Uterine smooth muscle cell (primary cell): ENCODE measurements at places on chromosomes 3 and 15. TPM values are rescaled to one million over a fixed set of nuclear protein-coding genes. Genes with fewer than 3 reads are reported as not detected.

The FMN1 gene
- total RNA-seq, result 5.5 and 11.0 TPM in 2 replicates

The IQCH gene
- 5.7 and 7.0 TPM in 2 replicates for total RNA-seq

The CACNA2D2 gene
- under 0.01 TPM in 2 replicates for total RNA-seq

The TMEM158 gene
- total RNA-seq, result 277 and 375 TPM in 2 replicates

The CACNA2D3 gene
- not detected in 2 replicates for total RNA-seq

The LRRC2 gene
- 1.9 and 7.4 TPM in 2 replicates for total RNA-seq

The RETNLB gene
- not detected in 2 replicates for total RNA-seq

The IL20RB gene
- total RNA-seq, result 1.8 and 3.2 TPM in 2 replicates

The DPPA2 gene
- not detected in 2 replicates for total RNA-seq

The GOLGA6D gene
- total RNA-seq, result 0.12 TPM in 1 of 2 replicates, not detected in the other

The GALK2 gene
- total RNA-seq, result 87.5 and 90.9 TPM in 2 replicates

The COL8A1 gene
- total RNA-seq, result 17.8 and 62.4 TPM in 2 replicates

The CCRL2 gene
- total RNA-seq, result 0.62 and 1.5 TPM in 2 replicates

The COL6A5 gene
- under 0.01 TPM in 1 of 2 replicates, not detected in the other for total RNA-seq

The GOLGA6A gene
- total RNA-seq, result under 0.01 TPM in 1 of 2 replicates, not detected in the other

The MST1R gene
- 0.25 and 0.33 TPM in 2 replicates for total RNA-seq

The SORD gene
- 12.2 and 12.4 TPM in 2 replicates for total RNA-seq

The HRG gene
- not detected in 2 replicates for total RNA-seq
